A172 (cell line): ENCODE measurements at places on chromosomes 5 and 9. TPM values are rescaled to one million over a fixed set of nuclear protein-coding genes. Genes with fewer than 3 reads are reported as not detected.

The FKBP15 gene
- total RNA-seq = 23.7 and 24.3 TPM in 2 replicates

- DNase-seq = no peak
Measured at GRCh38 chr5:82448374-82448773, 170.2 kb upstream of the RPS23 start.

GRCh38 chr5:14783691-14784090, 87.9 kb downstream of the ANKH start:
- no peak for DNase-seq

GRCh38 chr5:88667496-88668201, 215.3 kb downstream of the MEF2C start:
- no peak for DNase-seq

GRCh38 chr9:134502266-134502791, 139.3 kb upstream of the COL5A1 start:
- no peak for DNase-seq
